ENCODE measurements at places on chromosomes 2 and 18.

DNA sequence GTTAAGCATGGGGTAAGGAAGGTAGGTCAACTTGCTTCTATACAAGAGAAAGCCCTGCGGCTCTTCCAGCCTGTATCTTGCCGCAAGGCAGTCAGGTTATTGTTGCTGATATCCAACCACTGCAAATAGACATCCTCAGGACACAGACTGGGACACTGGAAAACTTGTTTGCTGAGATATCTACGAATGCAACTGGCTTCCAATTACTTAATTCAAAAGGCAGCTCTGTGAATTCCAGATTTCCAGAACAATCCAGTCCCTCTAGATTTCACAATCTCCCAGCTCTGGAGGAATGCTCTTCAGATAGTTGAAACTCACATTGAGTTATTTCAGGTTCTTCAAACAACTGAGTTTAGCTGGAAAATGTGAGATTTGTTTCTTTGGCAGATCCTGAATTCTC lies 34.6 kb upstream of the SP9 start:
- no peak for DNase-seq

DNA sequence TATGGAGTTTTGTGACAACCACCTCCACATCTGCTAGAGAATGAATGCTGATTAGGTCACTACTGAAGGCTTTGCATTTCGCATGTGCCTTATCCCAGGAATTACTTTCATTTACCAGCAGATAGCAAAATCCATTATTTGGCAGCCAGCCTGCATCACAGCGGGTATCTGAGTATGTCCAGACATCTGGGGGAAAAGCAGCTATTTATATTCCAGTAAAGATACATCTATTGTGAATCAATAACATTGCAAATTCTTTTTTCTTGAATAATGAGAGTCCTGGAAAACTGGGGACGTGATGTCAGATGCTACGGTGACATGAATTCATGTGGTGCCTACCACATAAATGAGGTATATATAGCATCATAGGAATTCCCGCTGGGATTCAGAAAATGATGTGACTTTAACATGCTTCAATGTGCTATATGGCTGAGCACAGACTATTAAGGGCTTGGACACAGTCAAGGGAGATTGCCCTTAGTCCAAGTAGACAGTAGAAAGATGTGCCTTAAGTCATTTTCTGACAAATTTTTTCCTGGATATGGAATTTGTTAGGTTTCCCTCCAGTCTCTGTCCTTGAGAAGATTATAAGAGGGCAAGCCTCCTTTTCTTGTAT lies 84.2 kb upstream of the CD302 start:
- peak; percentile 46 for DNase-seq

- peak; percentile 30 for DNase-seq
These were observed 1.1 kb downstream of the TMEM18 start for GRCh38 chr2:675982-676646.

GRCh38 chr2:215137741-215138340 lies 585 bp downstream of the ABCA12 start:
- no peak for DNase-seq

DNA sequence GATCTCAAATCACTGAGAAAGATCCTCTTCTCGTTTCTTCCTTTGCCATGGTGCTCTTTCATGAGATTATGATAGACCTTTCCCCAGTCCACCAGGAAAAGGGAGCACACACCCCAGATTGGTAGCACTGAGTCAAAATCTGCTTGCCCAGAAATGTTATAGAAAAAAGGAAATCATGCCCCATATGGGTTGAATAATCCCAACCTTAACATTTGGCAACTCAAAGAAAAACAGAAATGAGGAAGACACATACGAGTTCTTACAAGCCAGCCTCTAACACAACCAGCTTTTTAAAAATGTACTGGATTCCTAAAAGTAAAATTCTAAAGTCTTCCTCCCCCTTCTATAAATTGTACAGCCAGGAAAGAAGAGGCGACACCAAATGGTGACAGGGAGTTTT lies 103.0 kb downstream of the ANKRD44 start:
- DNase-seq = no peak

GRCh38 chr2:233849607-233850271 lies 4.6 kb downstream of the HJURP start:
- no peak for DNase-seq
